ENCODE measurements at places on chromosomes 13 and 19.

DNA sequence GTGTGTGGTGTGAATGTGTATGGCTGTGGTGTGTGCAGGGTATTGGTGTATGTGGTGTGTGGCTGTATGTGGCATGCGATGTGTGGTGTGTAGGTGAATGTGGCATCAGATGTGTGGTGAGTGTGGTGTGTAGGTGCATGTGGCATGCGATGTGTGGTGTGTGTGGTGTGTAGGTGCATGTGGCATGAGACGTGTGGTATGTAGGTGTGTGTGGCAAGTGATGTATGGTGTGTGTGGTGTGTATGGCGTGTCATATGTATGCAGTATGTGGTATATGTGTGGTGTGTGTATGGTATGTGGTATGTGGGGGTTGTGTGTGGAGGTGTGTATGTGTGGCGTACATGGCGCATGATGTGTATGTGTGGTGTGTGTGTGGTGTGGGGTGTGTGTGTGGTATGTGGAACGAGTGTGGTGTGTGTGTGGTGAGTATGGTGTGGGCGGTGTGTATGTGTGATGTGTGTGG, 63.4 kb downstream of the PEPD start:
- DNase-seq, result no peak

- DNase-seq, result no peak
Measured at GRCh38 chr13:109672545-109672944, 113.8 kb downstream of the IRS2 start.

- no peak for DNase-seq
Measured at GRCh38 chr19:33448159-33448516, 73.5 kb downstream of the PEPD start.

DNA sequence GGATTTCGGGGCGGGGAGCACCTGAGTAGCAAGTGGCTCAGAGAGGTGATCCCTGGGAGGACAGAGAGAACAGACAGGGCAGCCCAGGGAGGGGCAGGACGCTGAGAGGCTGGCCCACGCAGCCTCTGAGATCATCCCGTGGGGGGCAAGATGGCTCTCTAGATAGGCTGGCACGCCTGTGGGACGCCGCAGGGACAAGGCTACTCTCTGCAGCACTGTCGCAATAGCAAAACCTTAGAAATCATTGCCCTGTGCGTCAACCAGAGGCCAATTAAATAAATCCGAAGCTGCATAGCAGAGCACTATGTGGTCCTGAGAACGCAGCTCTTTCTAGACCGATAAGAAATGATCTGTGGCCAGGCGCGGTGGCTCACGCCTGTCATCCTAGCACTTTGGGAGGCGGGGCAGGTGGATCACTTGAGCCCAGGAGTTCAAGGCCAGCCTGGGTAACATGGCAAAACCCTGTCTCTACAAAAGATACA, 5.1 kb downstream of the PEX11G start:
- DNase-seq, result no peak

GRCh38 chr19:14395710-14396336, 14.6 kb downstream of the ADGRE5 start:
- DNase-seq, result no peak

GRCh38 chr19:855566-856120, 3.5 kb downstream of the ELANE start:
- DNase-seq, result no peak

DNA sequence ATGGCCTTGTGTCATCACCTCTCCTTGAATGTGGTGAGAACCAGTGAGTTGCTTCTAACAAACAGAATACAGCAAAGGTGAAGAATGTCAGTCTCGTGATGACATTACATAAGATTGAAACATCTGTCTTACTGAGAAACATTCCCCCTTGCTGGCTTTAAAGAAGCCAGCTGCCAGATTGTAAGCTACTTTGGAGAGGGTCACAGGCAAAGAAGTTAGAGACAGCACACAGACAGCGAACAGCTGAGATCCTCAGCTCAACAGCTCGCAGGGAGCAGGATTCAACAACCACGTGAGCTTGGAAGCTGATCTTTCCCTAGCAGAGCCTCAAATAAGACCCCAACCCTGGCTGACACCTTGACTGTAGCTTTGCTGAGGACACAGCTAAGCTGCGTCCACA, 367.9 kb downstream of the LIG4 start:
- DNase-seq, result no peak

DNA sequence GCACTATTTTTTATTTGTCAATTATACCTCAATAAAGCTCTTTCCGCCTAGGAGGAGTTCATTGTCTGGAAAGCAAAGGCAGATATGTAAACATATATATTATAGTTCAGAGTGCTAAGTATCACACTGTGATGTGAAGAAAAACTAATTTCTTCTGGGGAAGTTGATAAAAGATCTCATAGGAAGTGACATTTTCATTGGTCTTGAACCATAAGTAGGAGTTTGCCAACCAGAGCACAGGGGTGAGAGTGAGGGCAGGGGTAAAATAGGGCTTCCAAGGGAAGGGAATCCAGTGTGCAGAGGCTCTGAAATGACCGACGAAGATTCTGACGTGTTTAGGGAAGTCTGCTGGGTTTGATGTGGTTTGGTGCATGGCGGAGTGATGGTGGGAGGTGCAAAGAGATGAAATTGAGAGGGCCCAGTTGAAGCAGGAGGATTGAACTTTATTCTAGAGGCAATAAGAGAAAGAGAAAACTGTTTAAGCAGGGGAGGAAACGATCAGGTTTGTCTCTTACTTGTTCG, 780 bp upstream of the GTF2F2 start:
- peak; percentile 40 for DNase-seq

DNA sequence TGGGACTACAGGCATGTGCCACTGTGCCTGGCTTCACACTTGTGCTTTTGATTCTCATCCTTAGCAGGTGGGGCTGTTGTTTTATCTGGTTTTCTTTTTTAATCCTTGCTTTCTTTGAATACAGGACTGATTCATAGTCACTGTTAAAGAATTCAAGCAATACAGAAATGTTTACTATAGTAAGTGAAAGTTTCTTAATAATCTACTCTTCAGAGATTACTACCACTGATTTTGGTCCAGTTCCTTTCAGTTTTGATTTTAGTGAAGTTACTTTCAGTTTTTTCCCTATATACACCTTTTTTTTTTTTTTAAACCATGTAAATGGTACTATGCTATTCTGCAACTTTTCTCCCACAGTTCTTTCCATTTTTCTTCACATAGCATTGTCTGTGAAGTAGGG, 53.6 kb downstream of the GATAD2A start:
- no peak for DNase-seq

- no peak for DNase-seq
Measured at GRCh38 chr13:98199480-98199879, 22.4 kb upstream of the RNF113B start.

GRCh38 chr13:85806553-85807175, 7.4 kb upstream of the SLITRK6 start:
- no peak for DNase-seq

- no peak for DNase-seq
Measured at GRCh38 chr19:4497770-4498389, 20.4 kb downstream of the PLIN4 start.

- DNase-seq, result peak; percentile 65
Measured at GRCh38 chr13:52968074-52968700, 60.4 kb upstream of the OLFM4 start.

- peak; percentile 77 for DNase-seq
Measured at GRCh38 chr19:56637976-56638555, 4.9 kb upstream of the SMIM17 start.

DNA sequence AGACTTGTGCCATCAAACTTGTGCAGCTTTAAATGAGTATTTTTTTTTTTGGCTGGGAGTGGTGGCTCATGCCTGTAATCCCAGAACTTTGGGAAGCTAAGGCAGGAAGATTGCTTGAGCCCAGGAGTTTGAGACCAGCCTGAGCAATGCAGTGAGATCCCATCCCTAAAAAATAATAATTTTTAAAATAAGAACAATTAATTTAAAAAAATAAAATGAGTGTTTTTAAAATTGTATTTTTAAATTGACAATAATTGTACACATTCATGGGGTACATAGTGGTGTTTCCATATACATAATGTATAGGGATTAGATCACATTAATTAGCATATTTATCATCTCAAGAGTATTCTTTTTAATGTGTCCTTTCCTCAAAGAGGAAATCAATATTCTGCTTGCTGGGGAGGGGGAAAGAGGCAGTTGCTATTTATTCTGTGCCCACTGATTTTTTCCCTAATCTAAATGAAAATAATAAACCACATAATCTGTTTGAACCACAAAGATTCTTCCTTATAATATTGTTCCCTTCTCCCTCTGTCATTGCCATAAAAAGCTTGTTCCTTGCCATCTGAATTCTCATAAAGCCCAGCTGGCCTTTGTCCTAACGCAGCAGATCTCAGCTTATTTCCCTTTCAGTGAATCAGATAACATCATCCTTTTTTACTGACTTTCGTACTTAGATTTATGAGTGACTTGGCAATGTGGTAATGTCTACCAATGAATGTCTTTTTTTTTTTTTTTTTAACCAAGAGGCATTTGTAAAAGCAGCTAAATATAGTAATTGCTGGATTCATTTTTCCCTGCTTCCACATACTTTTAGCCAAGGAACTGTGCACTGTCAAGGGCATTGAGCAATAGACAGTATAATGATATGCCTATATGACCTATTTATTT, 81.8 kb upstream of the RUBCNL start:
- no peak for DNase-seq

DNA sequence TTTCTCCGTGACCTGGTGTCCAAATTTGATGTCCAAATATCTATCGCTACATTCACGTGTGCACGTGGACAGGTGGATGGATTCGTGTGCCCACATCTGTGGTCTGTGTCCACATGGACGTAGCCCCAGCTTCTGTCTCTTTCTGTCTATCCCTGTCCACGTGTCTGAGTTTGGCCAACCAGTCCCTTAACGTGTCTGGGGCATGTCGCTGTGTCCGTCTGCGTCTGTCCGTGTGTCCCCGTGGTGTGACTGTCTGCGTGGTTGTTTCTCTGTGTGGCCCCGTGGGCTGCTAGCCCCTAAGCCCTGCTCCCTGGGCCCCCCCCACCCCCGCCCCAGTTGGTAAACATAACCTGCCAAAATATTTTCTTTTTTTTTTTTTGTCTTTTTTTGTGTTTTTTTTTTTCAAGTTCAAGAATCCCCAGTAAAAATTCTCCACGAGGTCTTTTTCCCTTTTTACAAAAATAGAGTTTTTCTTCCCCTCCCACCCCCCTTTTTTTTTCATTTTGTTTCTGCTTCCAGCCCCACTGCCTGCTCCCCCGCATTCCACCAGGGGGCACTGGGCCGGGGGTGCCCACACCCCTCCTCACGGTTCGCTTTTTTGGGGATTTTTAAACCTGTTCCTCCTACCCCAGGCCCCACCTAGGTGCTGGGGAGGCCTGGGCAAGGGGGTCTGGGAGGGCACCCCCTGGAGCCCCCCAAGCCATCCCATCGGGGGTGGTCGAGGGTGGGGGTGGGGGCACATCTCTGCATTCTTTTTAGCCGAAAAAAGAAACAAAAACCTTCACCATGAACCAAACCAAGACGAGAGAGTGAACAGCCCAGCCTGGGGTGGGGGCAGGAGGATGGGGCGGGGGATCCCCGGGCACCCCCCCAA, 18.3 kb downstream of the PRKCSH start:
- no peak for DNase-seq

DNA sequence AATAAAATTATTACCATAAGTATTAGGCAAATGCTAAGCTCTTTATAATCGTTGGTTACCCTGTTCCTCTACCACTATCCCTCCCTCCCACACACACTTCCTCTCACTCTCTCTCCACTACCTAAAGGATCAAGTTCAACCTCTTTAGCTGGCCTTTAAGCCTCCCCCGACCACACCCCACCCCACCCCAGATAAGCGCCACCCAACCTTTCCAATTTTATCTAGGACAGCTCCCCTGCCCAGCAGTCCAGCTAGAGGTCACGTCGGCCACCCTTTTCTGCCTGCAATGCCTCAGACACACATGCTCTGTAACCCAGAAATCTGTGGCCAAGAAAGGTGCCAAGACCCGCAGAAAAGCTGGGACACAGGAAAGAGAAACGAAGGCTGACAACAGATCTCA, 1.1 kb downstream of the LYPD4 start:
- DNase-seq, result no peak

- no peak for DNase-seq
Measured at GRCh38 chr19:1066748-1067340, at the start of gene ARHGAP45. ARHGAP45 (plus strand) TSS chr19:1067167; CDS start chr19:1067406, 239 bp downstream.

DNA sequence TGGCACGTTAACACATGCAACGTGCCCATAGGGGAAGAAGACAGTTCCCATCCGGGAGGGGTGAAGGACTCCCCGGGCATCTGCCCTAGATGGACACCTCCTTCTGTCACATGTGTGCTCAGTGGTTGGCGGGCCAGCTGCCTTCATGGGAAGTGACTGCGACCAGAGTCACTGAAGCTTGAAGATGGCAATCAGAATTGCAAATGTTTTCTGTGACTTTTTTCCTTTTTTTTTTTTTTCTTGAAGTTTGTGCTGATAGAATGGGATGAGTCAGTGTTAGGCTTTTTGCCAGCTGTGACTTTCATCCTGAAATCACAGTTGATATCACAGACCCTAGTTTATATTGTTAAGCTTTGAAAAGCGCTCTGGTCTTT, 109.2 kb upstream of the MCF2L start:
- no peak for DNase-seq

DNA sequence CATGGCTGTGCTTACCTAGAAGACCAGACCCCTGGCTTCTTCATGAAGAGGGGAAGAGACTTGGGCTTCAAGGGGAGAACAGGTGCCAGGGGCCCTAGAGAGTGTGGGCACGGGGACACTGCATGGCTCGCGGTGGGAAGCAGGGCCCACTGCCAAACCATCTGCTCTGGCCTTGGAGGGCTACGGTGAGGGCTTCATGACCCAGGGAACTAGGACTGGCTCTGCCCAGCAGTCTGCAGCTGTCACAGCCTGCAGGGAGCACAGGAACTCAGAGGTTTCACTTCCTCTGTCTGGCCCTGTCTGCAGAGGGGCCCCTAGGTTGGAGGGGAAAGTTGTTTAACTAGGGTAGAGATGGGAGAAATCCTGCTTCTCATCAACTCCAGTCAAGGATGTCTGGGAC, 4.3 kb downstream of the ERCC1 start:
- no peak for DNase-seq

DNA sequence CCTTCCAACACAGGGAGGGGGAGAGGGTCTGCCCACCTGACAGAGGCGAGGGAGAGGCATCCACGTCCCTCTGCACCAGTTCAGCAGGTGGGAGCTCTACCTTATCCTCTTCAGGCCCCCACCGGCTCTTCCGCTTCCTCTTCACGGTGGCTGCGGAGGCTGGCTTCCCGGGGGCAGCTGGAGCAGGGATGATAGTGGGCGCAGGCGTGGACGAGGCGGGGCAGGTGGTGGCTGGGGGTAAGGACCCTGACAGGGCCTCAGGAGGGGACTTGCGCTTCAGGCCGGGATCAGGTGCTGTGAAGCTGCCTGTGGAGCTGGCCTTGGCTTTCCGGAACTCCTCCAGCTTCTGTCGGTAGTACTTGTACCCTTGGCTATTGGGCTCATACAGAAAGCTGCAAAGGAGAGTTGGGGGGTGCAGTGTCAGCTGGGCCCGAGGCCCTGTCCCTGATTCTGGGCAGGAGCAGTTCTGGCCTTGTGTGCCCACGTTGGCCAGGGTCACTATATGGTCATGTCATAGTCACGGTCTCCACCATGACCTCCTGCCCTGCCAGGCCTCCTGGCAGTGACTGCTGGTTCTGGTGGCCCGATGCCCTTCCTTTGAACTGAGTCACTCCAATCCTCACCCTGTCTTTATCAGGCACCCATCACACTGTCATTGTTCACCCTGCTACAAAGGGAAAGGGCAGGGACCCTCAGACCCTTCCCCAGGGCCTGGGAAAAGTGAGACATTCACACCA, 23.2 kb downstream of the SUGP1 start:
- DNase-seq, result no peak

Measured in liver (tissue), 10 donors.